ENCODE measurements at places on chromosomes 1 and 21.
A peak's percentile ranks its signal among the peaks of the same experiment; 100 is the strongest.

GRCh38 chr1:246152986-246153431, 354.1 kb downstream of the SMYD3 start:
- no peak for DNase-seq

GRCh38 chr1:109025694-109026093, 16.2 kb downstream of the WDR47 start:
- no peak for DNase-seq

DNA sequence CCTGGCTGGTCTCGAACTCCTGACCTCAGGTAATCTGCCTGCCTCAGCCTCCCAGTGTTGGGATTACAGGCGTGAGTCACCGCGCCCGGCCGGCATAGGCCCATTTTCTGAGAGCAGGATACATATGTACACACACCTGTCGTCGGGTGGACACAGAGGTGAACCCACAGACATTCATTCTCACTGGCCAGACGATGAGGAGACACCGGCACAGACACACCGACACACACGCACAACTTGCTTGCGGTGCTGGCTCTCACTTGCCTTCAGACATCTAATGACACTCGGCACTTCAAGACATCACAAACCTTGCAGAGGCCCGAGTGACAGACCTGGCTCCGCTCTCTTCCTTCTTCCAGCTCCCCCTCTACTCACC, 579 bp downstream of the PTCH2 start:
- DNase-seq = peak; percentile 65

DNA sequence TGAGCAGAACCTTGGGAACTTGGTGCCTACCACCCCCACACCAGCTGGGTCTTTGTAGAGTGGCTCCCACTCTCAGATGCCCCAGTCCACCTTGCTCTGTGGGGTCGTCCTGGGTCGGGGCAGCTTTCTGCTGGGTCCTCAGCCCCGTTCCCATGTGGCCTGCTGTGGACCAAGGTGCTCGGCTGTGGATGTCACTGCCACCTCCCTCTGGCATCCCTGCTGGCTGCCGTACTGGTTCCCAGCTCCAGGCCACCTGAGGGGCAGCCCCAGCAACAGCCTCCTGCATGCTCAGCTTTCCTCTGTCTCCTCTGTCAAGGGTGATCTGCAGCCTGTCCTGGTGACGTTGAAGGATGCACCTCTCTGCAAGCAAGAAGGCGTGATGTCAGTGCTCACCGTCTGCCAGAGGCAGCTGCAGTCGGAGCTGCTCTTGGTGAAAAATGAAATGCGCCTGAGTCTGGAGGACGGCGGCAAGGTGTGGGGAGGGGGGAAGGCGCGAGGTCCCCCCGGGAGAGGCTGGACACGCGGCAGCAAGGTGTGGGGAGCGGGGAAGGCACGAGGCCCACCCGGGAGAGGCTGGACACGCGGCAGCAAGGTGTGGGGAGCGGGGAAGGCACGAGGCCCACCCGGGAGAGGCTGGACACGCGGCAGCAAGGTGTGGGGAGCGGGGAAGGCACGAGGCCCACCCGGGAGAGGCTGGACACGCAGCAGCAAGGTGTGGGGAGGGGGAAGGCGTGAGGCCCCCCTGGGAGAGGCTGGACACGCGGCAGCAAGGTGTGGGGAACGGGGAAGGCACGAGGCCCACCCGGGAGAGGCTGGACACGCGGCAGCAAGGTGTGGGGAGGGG, 45.9 kb upstream of the DIP2A start:
- DNase-seq = no peak

GRCh38 chr1:172185211-172185610, 235.3 kb upstream of the C1orf105 start:
- DNase-seq = no peak

GRCh38 chr1:209416716-209417115, 166.8 kb upstream of the CAMK1G start:
- DNase-seq = no peak

DNA sequence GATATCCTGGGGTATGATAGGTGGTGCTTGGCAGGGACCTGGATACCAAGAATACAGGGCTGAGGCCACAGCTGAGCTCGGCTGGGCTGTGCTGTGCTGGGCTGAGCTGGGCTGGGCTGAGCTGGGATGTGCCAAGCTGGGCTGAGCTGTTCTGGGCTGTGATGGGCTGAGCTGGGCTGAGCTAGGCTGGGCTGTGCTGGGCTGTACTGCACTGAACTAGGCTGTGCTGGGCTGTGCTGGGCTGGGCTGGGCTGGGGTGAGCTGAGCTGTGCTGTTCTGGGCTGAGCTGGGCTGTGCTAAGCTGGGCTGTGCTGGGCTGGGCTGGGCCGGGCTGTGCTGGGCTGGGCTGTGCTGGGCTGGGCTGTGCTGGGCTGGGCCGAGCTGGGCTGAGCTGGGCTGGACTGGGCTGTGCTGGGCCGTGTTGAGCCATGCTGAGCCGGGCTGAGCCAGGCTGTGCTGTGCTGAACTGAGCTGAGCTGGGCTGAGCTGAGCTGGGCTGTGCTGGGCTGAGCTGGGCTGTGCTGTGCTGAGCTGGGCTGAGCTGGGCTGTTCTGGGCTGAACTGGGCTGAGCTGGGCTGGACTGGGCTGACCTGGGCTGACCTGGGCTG, 94.7 kb upstream of the ACTRT2 start:
- DNase-seq = no peak

DNA sequence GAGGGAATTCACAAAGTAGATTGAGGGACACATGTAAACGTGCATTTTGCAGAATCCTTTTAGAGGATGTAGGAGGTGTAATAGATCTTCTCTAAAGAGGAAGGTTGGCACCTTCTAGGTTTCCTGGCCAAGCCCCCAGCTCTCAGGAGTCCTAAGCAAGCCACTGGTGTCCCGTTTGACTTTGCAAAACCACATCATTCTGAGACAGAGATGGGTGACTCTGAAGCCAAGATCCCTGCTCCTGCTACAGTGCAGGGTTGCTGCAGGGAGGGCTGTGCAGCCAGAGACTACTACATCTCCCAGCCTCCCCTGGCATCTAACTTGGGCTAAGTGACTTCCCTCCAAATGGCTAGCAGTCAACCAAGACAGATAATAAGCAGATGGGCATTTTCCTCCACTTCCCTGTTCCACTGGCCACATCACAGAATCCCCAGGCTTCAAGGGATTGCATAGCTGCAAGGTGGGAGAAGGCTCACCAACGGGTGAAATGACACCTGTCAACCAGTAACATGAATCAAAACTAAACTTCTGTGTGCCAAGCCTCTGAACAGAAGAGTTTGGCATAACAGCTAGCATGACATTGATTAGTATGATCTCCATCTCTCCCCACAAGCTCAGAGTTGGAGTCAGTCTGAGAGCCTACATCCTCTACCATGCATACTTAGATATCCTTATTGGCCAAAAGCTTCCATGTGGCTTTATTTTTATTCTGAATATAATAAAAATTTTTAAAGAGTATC, 129.6 kb upstream of the COA6 start:
- DNase-seq = no peak

- DNase-seq = peak; percentile 48
Observed at GRCh38 chr1:56550138-56550858, 29.1 kb downstream of the PLPP3 start.

- no peak for DNase-seq
Observed at GRCh38 chr1:218866507-218866906, 307.2 kb upstream of the LYPLAL1 start.

- DNase-seq = peak; percentile 53
Observed at GRCh38 chr1:44036409-44037139, 5.3 kb upstream of the SLC6A9 start.

GRCh38 chr21:42297377-42297776, 17.8 kb downstream of the TFF3 start:
- DNase-seq = no peak

GRCh38 chr21:46454142-46454541, 4.5 kb upstream of the DIP2A start:
- DNase-seq = no peak

GRCh38 chr1:182752077-182752988, 37.2 kb upstream of the NPL start:
- DNase-seq = peak; percentile 43
